ENCODE measurements at places on chromosomes 6 and 20.

DNA sequence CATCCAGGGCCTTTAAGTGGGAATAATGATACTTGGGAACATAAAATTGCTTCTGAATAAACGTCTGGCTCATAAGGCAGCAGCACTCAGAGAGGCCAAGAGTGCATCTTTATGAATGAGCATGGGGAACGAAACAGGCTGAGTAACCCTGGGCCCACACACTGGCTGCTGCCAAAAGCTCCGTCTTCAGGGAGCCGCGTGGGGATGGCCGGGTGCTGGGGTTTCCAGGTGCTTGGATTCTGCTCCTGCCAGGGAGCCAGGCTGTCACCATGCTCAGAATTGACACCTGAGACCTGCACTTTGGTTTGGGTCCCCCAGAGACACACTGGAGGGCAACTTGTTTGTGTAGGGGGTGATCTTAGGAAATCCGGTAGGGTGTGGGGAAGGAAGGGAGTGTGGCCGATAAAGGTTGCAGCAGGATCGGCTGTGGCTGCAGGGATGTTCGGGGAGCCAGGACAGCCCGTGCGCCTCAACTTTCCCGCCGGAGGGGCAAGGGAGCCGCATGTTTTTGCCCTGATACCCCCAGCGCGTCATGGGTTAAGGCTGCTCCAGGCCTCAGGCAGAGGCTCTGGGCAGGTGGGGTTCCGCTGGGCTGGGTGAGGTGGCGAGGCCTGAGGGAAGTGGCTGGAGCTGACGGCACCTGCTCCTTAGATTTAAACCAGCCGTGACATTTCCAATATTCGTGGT is 101.8 kb downstream of the YTHDF1 start:
- DNase-seq: no peak

DNA sequence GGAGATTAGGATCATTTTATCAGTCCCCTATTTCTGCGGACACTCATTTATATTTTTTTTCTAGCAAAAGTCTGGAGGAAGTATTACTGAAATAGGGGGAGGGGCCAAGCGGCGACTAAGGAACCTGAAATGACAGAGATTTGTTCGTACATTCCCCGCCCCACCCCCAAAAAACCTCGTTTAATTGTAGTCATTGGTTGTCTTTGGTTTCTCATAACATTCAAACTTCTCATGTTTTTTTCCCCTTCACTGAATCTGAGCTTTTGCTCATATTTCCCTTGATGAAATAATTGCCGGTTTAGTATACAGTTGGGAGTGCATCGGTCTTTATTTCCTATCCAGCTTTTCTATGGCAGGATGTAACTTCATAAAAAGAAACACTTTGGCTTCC is 768 bp upstream of the FYN start:
- DNase-seq: peak; percentile 79

DNA sequence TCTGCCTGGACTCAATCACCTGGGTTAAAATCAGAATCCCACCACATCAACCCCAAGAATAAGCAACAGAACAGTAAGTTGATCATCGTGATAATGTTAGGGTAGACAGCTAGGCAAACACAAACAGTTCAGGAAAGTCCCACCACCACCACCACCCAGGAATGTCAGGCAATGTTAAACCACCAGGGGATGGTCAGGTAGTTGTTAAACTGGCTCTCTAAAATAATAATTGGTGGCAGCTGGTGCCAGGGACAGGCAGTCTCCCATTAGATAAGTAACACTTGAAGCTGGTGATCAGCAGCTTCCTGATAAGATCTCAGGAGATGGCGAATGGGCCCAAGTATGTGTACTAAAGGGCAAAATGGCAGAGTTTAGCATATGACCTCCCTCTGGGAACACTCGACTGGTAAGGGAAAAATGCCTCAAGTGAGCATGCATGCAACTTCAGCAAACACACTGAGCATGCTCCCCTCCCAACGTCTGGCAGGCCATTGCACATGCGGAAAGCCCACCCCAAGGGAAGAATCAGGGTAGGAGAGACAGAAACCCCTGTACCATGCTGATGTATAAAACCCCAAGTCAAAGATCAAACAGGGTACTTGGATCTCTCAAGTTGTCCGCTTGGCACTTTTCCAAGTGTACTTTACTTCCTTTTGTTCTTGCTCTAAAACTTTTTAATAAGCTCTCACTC is 66.6 kb downstream of the IPCEF1 start:
- DNase-seq: no peak

DNA sequence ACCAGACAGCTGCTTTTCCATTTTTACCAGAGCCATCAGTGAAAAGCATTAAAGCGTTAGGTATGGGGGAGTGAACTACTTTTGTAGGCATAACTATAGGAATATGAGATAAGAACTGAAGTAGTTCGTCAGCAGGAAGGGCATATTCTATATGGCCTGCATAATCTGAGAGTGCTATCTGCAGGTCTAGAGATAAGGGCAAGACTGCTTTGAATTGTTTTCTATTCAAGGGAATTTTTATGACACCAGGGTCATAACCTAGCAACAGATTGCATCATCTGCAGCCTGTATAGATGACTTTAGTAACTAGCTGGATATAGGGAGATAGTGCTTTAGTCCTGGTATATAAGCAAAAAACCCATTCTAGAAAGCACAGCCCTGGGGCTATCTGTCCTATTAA is 437.3 kb upstream of the HTR1E start:
- DNase-seq: no peak

DNA sequence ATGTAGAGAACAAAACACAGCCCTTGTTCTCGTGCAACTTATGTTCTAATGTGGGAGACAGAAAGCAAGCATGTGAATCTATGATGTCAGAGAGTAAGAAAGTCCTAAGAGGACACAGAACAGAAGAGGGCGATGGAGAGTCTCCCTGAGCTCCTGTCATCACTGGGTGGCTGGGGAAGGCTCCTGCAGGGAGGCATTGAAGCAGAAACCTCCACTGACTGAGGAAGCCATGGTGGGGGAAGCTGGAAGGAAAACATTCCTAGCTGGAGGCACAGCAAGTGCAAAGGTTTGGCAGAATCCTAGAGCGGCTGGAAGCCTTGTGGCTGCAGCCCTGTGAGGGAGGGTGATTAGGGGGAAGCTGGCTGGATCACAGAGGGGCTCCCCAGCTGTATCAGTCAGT is 248.0 kb downstream of the CDH26 start:
- no peak for DNase-seq

GRCh38 chr6:13711733-13712598 is at the start of gene RANBP9:
RANBP9 (minus strand) TSS chr6:13711835; CDS start chr6:13711505, 330 bp downstream.
- DNase-seq: peak; percentile 87

DNA sequence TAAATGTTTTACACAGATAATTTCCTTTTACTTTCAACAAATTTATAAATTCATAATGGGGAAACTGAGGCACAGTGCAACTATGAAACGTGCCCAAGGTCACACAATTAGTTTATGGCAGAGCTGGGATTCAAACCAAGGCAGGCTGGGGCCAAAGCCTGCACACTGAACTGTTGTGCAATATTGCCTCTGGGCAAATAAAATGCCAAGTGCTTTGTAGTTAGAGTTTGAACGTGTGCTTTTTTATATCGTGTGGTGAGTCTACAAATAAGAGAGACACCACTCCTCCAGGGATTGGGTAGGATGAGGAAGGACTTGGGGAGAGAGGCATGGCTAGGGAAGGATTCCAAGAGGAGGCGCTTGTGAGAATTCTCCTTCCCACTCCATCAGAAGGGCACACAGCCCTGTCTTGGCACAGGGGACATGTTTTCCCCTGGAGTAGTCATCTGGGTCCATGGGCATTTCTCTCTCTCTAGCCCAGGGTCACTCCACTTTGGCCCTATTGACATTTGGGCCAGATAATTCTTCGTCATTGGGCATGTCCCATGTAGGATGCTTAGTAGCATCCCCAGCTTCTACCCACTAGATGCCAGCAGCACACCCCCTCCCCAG is 2.8 kb upstream of the CDH22 start:
- DNase-seq: no peak

DNA sequence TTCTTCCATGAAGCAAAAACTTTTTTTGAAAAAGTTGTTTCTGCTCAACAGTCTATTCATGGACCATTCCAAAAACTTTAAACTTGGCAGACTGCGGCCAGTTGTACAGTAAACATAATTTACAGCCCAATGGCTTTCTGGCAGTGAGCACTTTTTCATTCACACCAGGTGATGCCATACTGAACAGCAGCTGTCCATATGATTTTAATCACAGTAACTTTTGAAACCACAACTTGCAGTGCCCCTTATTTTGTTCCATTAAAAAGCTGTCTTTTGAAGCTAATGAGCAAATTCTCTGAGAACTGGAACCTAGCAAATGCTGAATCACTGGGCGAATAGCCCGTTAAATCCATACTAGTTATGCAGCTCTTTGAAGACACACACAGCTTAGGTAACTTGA is 576.6 kb downstream of the PTPRT start:
- DNase-seq: no peak

DNA sequence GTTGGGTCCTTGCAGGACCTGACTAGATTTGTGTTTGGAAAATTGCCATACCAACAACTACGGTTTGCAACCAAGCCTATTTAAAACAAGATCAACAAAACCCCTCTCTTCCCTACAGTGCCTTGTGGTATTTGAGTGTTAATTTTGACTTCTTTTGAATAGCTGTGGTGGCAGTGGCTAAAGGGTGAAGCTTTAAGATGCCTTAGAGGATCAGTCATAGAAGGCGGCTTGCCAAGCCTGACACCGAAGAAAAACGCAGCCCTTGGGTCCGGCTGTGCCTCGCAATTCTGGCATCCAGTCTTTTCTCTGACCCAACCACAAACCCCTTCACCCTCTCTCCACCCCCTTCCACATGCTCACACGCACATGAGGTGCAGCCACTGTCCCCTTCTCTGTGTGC is 32.6 kb downstream of the BMP6 start:
- DNase-seq: no peak

- DNase-seq: no peak
Observed at GRCh38 chr6:6604566-6604965, 16.0 kb downstream of the LY86 start.

GRCh38 chr20:2619961-2620595 is 32.4 kb upstream of the NOP56 start:
- no peak for DNase-seq

- no peak for DNase-seq
Observed at GRCh38 chr6:22363714-22364239, 66.9 kb upstream of the PRL start.

DNA sequence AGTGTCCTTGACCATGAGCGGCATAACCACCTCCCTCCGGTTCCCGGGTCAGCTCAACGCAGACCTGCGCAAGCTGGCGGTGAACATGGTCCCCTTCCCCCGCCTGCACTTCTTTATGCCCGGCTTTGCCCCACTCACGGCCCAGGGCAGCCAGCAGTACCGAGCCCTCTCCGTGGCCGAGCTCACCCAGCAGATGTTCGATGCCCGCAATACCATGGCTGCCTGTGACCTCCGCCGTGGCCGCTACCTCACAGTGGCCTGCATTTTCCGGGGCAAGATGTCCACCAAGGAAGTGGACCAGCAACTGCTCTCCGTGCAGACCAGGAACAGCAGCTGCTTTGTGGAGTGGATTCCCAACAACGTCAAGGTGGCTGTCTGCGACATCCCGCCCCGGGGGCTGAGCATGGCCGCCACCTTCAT is 4.9 kb downstream of the TUBB1 start:
- DNase-seq: peak; percentile 16

GRCh38 chr6:70289299-70289698 is 13.6 kb downstream of the COL9A1 start:
- DNase-seq: no peak

GRCh38 chr20:10728873-10729670 is 55.3 kb upstream of the JAG1 start:
- no peak for DNase-seq

DNA sequence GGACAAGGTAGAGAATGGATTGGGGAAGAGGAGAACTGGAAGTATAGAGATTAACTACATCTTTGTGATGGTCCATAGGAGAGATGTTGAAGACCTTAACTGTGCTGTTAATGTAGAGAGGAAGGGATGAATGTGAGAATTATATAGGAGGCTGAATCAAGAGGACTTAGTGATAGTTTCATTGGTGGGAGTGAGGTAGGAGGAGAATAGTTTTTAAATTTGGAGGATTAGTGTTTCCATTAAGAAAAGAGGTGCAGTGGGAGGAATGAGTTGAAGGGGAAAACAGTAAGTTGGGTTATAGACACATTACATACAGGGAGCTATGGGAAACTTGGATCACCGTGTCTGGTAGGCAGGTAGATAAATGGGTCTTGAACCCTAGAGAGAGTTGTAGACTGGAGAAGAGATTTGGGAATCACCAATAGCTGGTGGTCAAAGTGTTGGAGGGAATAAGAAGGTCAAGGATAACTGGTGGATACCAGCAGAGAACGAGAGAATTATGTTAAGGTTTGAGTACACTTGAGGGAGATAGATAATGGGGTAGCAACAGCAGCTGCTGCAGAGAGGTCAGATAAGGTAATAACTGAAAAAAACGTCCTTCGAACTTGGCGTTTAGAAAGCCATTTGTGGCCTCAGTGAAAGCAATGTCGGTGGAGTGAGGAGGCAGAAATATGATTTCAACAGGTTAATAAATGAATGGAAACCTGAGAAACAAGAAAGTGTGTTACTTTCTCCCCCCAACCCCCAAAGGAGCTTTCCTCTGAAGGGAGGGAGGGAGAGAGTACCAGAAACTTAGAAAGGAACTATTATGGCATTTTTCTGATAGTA is 3.1 kb downstream of the C6orf89 start:
- no peak for DNase-seq

DNA sequence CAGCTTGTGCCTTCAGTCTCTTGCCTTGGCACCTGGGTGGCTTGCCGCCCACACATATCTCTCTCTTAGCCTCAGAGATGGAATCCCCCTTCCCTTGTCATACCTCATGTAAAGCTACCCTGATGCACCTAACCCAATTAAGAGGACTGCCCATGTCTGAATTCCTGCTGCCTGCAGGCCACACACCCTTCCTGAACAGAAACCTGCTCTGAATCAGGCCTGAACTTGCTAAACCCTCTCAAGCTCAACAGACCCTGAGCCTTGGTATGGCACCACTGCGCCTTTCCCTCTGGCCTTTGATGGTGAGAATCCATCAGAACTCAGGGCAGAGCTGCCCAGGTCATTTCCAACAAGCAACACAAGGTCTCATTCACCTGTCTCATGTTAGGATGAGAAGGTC is 5.2 kb downstream of the RAET1G start:
- peak; percentile 11 for DNase-seq

GRCh38 chr6:43510827-43511163 is 649 bp upstream of the LRRC73 start:
- DNase-seq: no peak

DNA sequence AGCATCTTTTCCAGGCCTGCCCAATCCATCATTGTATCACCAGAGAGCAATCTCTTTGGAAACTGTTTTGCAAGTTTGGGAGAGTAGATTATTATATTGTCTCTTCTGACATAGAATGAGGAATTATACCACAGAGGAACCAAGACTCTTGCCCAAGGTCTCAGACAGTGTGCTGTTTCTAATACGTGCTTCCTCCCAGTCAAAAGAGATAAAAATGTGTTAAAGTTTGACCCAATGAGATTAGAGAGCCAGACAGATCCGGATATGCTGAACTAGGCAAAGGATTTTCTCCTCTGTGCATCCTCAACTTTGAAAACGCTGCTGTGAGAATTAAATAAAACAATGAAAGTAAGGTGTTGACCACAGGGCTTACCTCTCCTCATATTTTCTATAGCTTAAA is 18.6 kb upstream of the NT5E start:
- no peak for DNase-seq
